ENCODE measurements at places on chromosomes 11 and 22.

DNA sequence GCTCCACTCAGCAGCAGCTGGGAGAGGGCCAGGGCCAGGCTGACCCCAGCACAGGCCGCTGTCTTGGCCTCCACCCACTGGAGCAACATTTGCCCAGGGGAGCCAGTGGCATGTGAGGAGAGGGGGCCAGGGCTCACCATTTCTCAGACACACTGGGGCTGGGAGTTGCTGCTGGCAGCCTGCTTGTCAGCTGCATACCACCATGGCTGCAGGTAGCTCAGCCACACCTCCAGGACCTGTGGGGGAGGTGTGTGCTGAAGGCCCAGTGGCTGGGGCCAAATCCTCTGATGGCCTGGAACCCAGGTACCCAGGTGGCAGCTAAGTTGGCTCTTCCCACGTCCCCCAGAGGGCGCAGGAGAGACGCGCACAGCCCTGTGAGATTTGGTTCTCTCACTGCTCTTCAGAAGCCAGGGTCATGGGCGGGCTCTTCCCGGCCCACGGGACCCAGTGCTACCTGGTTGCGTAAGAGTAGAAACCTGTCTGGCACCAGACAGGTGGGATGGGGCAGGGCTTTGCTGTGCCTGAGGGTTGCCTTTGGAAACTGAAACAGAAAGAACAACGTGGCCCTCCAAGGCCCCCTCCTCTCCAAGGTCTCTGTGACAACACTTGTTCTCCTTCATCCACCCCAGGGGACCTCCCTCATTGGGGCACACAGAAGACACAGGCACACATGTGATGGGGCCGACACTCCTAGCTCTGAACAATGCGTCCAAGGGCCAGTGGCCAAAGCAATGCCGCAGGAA, 98.8 kb downstream of the MED15 start:
- DNase-seq: peak; percentile 84

GRCh38 chr11:9073466-9074225, 17.8 kb downstream of the SCUBE2 start:
- DNase-seq: no peak

GRCh38 chr11:84518631-84519183, 1108.4 kb downstream of the DLG2 start:
- DNase-seq: no peak

- peak; percentile 63 for DNase-seq
Measured at GRCh38 chr22:22408731-22409696, 99.5 kb downstream of the ZNF280B start.

- peak; percentile 94 for DNase-seq
Measured at GRCh38 chr11:36454941-36455631, 55.0 kb downstream of the TRAF6 start.

GRCh38 chr11:65928667-65929066, 9.4 kb downstream of the DRAP1 start:
- DNase-seq: no peak

GRCh38 chr22:49402169-49402568, 425.5 kb downstream of the BRD1 start:
- no peak for DNase-seq

GRCh38 chr11:71489311-71490043, 36.5 kb downstream of the NADSYN1 start:
- no peak for DNase-seq

- no peak for DNase-seq
Measured at GRCh38 chr11:35324183-35324886, 95.0 kb downstream of the SLC1A2 start.

DNA sequence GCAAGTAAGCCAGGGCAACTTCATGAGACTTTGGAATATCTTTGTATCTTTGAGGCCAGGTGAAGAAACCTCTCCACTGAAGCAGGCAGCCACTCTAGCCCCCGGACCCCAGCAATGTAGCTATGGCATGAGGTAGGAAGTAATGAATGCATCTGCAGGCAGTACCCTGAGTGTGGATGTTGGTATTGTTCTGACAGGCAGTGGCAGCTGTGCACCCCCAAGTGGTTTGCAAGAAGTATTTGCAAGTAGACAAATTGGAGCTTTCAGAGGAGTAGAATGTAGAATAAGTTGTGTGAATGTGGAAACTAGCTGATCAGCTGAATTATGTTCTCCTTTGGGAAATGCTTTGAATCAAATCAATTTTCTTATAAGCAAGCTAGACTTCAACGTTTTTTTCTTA, 194.4 kb upstream of the PGR start:
- DNase-seq: peak; percentile 34

DNA sequence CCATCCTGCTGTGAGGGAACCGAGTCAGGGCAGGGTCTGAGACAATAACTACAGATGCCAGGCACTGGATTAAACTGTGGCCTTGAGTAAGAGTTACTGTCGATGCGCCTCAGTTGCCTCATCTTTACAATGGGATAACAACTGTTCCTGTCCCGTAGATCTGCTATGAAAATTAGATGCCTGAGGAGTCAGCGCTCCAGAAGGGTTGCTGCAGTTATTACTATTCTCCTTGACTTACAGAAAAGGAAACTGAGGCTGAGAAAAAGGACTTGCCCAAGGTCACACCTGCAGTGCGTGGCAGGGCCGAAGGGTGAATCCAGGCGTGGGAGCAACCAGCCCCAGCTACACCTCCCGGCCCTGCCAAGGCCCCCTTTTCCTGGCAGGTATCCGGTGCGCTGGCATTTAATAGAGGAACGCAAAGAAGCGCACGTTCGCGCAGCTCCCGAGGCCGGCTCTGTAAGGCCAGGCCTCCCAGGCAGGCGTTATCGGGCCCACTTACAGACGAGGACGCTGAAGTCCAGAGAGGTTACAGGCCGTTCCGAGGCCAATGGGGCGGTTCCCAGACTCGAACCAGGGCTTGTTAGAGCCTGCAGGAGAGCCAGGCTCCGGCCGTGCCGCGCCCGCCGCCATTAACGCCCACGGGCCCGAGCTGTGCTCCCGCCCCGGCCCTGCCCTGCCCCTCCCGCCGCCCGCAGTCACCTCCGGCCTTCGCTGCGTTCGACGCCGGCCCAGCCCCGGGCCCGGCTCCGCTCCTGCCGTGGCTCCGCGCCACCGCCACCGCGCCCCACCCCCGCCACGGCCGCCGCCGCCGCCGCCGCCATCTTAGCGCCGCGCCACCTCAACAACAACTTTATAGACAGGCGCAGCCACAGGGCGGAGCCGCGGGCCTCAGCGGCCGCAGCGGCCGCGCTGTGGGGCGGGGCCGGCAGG, at the start of gene C11orf68:
C11orf68 (minus strand) TSS at position 852 of the 930 bp plus-strand sequence; CDS start at position 821, 31 bp downstream.
- DNase-seq: no peak

- DNase-seq: no peak
Measured at GRCh38 chr11:118078911-118079411, 2.1 kb downstream of the TMPRSS4 start.

DNA sequence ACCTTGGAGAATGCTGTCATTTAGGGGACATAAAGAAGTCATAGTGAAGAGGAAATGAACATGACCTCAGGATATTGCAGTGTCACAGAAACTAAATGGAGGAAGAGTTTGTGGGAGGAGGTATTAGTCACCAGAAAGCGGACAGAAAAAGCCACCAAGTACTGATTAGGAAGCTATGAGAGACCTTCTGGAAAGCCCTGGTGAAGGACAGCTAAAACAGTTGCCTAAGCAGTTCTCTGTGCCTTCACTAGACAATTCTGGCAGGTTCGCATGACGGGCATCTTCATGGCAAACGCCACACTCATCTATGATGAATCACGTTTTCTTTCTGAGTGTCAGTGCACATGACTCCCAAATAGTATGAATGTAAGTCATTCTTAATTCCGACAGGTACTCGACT, 325.8 kb downstream of the C11orf87 start:
- no peak for DNase-seq

DNA sequence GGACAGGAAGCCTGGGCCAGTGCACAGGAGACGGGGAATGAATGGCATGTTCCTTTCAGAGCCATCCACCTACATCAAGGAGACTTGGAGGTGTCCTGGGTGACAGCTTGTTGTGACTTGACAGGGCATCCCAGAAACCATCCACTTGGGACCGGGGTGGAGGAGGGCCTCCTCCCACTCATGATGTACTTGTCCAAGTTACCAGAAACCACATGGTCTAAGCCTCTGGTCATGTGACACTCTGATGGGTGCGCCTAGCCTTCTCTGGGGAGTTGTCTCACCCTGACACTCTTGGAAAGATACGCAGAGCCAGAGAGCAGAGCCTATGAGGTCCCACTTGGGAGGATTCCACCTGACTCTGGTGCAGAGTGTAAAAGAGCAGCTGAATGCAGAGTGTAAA, 21.6 kb upstream of the FXYD6 start:
- DNase-seq: no peak

- no peak for DNase-seq
Measured at GRCh38 chr11:66325263-66325671, 8.4 kb upstream of the CD248 start.

DNA sequence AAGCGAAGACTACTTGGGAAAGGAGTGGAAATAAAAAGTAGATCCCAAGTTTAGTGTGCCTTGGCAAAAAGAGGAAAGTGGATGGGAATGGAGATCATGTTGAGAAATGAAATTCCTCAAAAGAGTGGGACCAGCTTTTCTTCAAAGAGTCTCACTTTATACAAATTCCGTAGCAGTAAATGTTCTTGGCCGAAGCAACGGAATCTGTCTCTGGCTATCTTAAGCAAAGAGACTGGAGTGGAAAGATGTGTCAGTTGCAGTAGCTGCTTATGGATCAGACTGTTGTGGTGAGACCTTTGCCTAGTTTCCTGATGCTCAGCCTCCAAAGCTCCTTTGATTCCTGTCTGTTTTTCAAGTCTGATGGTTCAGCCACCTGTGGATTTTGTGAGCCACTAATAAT, 73.6 kb downstream of the CSTPP1 start:
- peak; percentile 11 for DNase-seq

- DNase-seq: peak; percentile 84
Measured at GRCh38 chr11:131688048-131688693, 317.8 kb downstream of the NTM start.

GRCh38 chr22:42283278-42284201, 13.1 kb upstream of the TCF20 start:
- DNase-seq: peak; percentile 87

DNA sequence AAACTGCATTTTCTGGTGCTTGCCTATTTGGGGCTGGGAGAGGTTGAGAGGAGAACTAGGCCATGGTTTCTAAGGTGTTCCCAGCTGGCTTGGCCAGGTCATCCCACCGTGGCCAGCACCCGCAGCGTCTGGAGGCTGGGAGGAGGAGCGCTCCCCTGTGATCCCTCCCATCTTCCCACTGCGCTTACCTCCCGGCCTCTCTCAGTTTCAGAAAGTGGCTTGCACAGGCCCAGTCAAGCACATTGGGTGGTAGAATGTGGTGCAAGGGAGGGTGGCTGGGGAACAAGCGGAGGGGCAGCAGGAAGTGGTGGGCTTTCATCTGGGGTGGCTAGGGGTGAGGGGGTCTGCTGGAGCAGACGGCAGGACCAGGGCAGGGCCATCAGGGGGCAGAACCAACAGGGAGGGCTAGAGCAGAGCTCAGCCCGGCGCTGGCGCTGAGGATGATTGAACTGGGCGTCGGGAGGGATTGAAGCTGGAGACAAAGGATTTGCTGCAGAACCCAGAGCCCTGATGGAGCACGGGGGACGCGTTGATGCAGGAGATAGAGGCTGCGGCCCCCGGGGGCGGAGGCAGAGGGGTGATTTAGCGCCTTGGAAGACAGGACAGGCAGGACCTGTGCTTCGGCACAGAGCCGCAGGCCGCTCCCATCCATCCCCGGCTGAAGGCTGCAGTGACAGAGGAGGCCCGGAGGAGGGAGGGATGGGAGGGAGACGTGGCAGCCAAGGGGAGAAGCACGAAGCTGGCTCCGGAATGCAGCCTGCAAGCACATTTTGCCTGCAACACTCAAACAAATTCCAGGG, 76.0 kb downstream of the TRIM29 start:
- DNase-seq: peak; percentile 89

DNA sequence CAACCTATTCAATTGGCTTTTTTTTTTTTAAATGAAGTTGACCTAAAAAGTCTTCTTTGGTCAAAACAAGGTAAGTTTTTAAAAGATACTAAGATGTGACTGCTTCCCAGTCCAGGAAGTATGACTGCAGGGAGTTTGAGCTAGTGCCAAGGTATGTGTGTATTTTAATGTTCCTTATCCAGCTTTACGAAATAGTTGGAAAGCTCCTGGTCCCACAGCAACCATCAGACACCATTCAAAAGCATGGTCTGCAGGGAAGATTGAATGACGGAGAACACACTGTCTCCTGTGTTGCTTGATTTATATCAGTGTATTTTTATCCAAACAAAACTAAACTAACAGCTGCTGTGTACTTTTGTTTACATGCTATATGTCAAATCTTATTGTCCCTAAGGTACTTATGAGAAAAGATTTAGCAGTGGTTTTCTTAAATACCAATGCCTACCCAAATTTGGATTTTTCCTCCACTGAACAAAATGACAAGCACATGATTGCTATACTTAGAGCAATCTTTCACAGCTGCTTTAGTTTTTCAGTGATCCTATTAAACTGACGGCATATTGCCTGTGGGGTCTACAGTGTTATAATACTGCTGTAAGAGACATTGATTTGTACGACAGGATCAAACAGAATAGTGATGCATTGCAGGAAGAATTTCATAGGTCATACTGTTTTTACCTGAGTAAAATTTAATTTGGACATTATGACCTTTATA, 122.9 kb downstream of the DCDC1 start:
- no peak for DNase-seq

GRCh38 chr11:1391165-1392075, 1.7 kb downstream of the BRSK2 start:
- DNase-seq: peak; percentile 65

- no peak for DNase-seq
Measured at GRCh38 chr22:39728236-39728860, 157.8 kb downstream of the CACNA1I start.

DNA sequence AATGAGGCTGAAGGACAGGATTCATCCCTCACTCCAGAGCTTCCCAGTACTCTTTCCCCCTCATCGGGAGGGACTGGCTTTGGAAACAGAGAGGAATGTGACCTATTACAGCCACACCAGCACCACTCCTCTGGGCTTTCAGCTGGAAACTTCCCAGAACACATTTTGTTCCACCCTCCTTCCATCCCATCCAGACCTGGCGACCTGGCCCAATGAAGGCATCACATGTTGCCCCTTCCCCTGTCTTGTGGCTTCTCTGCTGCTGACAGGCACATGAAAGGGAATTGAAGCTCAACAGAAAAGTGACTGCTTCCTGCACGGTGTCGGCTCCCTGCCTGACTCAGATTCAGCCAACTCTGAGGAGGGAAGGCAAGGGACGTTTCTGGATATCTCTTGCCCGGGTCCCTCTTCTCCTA, 19.1 kb downstream of the IRAG1 start:
- no peak for DNase-seq

GRCh38 chr11:65571940-65572339, 398 bp upstream of the FAM89B start:
- DNase-seq: peak; percentile 86

- no peak for DNase-seq
Measured at GRCh38 chr11:106420048-106420665, 342.7 kb downstream of the AASDHPPT start.

DNA sequence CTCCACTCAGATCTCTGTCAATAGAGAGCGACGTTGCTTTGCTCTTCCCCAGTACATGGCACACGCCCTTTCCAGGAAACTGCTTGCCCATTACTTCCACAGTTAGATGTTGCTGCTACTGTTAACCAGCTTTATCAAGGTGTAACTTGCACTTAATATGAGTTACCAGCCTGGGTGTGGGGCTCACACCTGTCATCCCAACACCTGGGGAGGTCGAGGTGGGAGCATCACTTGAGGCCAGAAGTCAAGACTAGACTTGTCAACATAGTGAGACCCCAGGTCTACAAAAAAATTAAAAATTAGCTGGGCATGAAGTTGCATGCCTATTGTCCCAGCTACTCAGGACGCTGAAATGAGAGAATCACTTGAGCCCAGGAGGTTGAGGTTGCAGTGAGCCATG, 177.1 kb upstream of the B3GAT1 start:
- DNase-seq: no peak

All from neural progenitor cell (in vitro differentiated cells).